ENCODE measurements at places on chromosomes 6 and 20.
A peak's percentile ranks its signal among the peaks of the same experiment; 100 is the strongest.

- DNase-seq, result no peak
Observed at GRCh38 chr6:148513145-148514071, 170.8 kb downstream of the SASH1 start.

DNA sequence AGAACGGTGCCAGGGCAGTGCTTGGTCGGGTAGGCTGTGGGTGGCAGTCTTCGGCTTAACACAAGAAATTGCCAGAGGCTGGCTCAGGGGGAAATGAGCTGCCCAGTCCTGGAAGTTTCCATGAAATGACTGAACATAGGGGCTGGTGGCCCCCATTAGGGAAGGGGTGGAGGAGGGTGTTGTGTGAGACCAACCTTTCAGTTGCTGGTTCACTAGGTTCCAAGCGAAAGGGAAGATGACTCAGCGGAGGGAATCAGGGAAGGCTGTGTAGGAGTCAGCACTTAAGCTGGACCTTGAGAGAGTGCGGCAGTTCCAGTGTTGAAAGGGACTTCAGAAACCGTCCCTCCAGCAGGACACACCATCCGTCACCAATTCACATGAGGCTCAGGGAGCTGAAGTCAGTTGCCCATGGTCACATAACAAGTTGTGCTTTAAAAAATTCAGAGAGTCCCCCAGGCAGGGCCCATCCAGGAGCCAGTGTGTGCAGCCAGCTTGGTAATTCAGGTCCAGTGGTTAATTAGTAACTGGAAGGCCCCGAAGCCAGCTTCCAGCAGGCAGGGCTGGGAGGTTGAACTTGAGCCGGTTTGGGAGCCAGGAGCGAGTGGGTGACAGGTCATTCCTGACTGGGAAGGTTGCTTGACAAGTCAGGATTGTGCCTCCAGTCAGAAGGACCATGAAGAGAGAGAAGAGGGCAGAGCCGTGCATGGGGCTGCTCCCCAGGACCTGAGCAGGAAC is at the start of gene SGK2:
Gene SGK2 (plus strand): TSS at position 616 of the 735 bp plus-strand sequence. CDS start 7,469 bp downstream, outside the sequence.
- no peak for DNase-seq

GRCh38 chr6:53723331-53723730 is 57.8 kb upstream of the KLHL31 start:
- DNase-seq, result no peak

- no peak for DNase-seq
Observed at GRCh38 chr6:24831771-24832716, 33.3 kb upstream of the ARMH2 start.

- no peak for DNase-seq
Observed at GRCh38 chr20:45502561-45502960, 12.9 kb downstream of the SPINT3 start.

GRCh38 chr6:12483712-12484111 is 193.6 kb downstream of the EDN1 start:
- peak; percentile 64 for DNase-seq

GRCh38 chr6:93418408-93419303 is 703 bp downstream of the EPHA7 start:
- DNase-seq, result peak; percentile 29

DNA sequence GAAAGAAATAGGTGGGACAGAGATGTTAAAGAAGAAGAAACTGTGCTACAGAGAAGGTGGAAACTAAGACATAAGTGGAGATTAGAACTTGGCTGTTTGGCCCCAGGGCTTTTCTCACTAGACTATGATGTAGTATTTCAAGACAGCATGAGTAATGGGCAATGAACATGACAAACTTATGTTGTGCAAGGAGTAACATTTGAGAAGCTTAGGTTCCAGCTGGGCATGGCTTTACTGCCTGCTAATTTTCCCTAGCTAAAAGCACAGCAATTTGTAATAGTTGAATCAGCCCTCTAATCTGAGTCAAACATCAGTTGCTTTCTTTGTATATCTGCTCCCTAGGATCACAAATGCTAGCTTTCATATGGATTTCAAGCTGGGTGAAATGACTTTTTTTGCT is 294.3 kb upstream of the BMP2 start:
- no peak for DNase-seq

DNA sequence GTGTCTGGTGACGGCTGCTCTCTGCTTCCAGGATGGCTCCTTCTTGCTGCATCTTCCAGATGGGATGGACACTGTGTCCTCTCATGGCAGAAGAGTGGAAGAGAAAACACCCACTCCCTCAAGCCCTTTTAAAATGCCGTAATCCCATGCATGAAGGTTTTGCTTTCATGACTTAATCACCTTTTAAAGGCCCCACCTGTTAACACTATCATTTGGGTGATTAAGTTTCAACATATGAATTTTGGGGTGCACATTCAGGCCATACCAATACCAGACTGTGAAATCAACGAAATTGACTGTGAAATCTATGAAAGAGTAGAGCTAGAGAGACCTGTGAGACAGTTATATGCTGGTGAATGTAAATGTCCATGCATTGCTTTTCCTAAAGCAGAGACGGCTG is 374.3 kb upstream of the CHD6 start:
- no peak for DNase-seq

- DNase-seq, result no peak
Observed at GRCh38 chr6:83948851-83949250, 84.7 kb upstream of the MRAP2 start.

DNA sequence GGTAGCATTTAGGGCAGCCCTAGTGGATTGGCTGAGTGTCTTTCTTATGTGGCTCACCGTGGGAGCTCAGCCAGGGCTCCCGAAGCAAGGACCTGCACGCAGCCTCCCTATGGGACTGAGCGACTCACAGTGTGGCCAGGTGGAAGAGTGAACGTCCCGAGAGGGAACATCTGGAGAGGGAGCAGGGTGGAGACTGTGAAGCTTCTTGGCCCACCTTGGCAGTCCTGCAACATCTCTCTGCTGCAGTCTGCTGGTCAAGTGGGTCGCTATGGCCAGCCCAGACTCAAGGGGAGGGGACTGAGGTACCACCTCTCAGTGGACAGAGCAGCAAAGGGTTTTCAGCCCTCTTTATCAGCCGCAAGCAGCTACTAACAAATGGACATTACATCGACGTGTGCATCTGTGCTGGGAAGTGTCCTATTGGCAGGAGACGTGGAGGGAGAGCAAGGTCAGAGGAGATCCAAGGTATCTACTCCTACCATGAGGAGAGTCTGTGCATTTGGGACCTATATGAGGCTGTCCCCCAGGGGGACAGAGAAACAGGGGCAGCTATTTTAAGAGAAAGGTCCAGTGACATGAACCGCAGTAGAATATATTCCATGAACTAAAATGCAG is 49.0 kb upstream of the NXT1 start:
- DNase-seq, result no peak

DNA sequence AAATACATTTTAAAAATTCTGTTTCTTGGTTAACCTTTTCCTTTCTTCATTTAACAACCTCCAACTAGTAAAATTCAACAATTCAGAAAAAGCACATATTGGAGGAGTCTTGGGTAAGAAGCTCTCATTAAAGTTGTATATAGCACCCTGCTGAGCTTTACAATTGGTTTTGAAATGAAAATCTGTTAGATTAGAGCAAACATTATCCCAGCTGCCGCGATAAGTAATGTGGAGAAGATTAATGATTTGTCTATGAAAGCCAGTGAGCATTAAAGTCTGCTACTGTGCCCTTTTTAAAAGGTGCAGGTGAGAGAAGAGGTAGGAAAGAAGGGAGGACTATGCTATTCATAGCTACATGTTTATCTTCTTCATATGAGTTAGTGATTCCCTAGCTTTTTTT is 201.5 kb downstream of the ZFAND3 start:
- no peak for DNase-seq

GRCh38 chr6:123812621-123813020 is 9.0 kb downstream of the NKAIN2 start:
- no peak for DNase-seq

DNA sequence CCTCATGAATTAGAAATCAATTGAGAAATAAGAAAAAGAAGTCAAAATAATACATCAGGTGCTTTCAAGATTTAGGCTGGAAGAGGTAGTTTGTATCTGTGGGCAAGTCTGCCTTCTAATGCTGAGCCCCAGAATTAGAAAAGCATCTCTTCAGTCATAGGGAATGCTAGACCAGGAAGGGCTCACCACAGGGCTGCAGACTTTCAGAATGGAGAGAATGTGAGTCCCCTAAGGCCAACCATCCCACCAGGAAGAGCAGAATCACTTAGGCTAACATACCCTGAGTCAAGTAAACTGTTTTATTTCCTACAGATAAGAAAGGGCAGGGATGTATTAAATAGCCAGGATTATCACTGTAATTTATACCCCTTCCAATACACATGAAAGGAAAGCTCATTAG is 510.2 kb downstream of the RNF144B start:
- DNase-seq, result no peak

DNA sequence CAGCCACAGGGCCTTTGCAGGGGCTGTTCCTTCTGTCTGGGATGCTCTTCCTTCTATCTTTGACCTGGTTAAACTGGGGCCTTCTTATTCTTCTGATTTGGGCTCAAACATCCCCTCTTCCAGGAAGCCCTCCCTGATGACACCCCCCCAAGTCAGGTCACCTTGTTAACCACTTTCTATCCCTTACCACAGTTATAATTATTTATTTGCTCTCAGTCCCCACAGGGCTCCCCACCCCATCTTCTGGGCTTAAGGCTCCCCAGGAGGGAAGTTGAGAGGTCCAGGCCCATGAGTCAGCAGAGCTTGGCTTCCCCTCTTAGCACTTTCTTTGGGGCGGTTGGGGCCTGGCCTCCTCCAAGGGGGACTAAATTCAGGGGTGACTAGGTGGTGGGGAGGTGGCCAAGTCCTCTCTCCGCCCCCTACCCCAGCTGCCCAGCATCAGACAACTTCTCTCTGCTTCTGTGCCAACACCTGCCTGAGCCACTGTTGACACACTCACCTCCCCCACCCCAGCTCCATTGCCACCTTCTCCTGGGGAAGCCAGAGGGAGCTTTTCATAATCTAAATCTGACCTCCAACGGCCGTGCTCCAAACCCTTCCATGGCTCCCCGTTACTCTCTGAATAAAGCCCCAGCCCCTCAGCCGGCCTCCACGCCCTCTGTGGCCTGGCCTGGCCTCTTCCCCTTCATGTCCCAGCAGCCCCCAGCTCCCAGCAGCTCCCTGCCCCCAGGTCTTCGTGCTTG is 70.0 kb downstream of the CEBPB start:
- DNase-seq, result no peak

Measured in NCI-H524 (cell line).